D721Med (cell line): ENCODE measurements at places on chromosomes 4 and X.

DNA sequence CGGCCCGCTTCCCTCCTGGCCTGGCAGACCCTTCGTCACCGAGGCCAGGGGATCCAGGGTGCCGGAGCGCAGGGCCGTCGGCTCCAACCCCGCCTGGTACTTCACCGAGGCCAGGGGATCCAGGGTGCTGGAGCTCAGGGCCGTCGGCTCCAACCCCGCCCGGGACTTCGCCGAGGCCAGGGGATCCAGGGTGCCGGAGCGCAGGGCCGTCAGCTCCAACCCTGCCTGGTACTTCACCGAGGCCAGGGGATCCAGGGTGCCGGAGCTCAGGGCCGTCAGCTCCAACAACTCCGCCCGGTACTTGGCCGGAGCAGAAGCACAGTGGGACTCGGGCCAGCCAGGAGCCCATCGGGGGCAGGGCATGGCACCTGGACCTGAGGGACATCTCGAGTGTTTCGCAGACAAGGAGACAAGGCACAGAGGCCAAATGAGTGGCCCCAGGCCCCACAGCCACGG is 85.1 kb downstream of the FAM53A start:
- no peak for DNase-seq

- DNase-seq, result no peak
Measured at GRCh38 chrX:13717700-13718472, 16.5 kb downstream of the TRAPPC2 start.

DNA sequence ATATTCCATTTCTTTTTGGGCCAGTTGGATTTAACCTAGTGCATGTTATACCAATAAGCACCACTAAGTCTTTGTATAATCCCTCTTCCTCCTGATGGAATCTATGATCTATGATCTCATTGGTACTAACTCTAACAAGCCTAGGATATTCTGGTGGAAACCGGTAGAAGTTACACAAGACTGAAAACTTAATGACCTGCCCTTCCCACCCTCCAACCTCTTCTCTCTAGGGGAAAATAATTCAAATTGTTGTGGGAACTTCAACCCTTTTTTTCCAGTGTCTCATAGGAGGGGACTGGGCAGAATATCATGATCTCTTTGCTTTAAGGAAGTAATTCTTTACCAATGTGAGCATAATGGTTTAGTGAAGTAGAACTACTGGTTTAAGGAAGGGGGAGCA is 289.5 kb upstream of the BOD1L1 start:
- DNase-seq, result no peak

- no peak for DNase-seq
Measured at GRCh38 chr4:159906517-159906916, 803.6 kb downstream of the RAPGEF2 start.

GRCh38 chrX:140664939-140665338 is 44.6 kb upstream of the LINC00632 start:
- no peak for DNase-seq

- no peak for DNase-seq
Measured at GRCh38 chr4:2073808-2074481, 14.8 kb downstream of the NAT8L start.

DNA sequence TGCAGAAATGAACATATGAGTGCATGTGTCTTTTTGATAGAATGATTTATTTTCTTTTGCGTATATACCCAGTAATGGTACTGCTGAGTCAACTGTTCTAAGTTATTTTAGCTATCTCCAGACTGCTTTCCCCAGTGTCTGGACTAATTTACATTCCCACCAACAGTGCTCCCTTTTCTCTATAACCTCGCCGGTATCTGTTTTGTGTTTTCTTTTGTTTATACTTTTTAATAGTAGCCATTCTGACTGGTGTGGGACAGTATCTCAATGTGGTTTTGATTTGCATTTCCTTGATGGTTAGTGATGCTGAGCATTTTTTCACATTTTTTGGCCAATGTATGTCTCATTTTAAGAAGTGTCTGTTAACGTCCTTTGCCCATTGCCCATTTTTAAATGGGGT is 218.6 kb upstream of the KCNIP4 start:
- no peak for DNase-seq

- DNase-seq, result no peak
Measured at GRCh38 chrX:68177542-68177941, 255.8 kb downstream of the OPHN1 start.

GRCh38 chrX:9253211-9253610 is 211.6 kb upstream of the TBL1X start:
- DNase-seq, result no peak

DNA sequence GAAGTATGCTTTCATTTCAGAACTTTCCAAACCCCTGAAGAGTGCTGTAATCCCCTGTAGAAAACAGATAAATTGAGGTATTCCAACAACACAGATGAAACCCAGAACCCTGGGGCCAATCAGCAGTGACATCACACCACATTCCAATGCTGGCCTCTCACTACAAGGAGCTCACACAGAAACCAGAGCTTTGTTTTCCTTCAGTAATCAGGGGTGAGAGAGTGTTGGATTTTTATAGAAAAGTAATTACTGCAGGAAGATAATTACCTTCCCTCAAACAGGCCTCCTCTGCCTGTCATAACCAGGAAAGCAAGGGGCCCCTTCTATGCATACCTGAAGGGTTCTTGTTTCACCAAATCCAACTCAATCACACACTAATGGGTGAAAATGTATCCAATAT is 246.2 kb downstream of the SCFD2 start:
- no peak for DNase-seq

DNA sequence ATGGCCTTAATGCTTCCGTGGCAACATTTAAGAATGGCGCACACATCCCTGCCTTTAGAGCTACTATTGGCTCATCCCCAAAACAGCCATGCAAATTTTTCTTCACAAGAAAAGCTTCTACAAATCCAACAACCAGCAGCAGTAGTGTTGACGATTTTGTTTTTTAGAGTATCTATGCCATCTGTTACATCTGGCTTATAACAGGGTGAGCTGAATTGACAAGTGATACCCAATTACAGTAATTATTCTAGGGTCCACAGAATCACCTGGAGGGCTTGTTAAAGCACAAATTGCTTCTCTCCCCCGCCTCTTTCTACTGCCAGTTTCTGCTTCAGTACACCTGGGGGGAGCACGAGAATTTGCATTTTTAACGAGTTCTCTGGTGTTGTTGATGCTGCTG is 34.1 kb downstream of the DCHS2 start:
- DNase-seq, result no peak

GRCh38 chr4:80185787-80186548 is 11.3 kb upstream of the PRDM8 start:
- no peak for DNase-seq

- no peak for DNase-seq
Measured at GRCh38 chrX:53195401-53195800, 29.6 kb downstream of the KDM5C start.

DNA sequence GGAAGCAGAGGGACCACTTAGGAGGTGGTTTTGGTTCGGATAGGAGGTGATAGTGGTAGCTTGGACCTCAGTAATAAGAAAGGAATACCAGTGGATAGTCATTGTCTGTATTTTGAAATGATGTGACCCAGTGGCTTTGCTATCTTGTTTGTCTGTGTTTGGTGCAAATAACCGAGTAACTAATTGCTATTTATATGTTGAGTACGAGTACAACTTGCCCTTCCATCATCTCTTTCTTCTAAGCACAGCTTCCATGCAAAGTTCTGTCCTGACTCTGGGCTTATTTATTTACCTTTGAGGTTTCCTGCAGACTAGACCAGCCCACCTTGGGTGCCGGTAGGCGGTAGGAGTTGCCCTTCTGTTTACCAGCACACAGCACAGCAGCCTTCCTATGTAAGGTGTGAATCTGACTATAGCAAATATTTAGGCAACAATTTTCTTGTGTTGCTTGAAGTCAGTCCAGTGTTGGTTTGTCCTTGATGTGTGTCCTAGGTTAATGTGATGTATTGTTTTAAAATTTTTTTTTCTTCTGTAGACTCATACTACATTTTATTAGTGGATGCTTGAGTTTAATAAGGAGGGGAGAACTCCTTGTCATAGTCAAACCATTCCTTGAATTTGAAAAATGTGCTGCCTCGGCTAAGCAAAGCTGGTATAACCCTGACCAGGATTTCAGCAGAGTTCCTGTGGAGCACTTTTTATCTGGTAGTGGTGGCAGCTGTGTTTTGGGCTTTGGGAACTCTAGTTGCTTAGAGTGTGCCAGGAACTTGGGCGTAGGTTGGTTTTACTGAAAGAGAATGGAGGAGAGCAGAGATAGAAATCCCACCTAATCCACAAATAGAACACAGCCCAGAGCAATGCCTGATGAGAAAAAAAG is 21.9 kb downstream of the PTTG2 start:
- DNase-seq, result no peak
